Dermis blood vessel endothelial cell (primary cell): ENCODE measurements at places on chromosomes 1 and 21.
A peak's percentile ranks its signal among the peaks of the same experiment; 100 is the strongest.

- DNase-seq: no peak
Measured at GRCh38 chr1:201275253-201275666, 8.0 kb upstream of the PKP1 start.

- peak; percentile 64 for DNase-seq
Measured at GRCh38 chr1:160993544-160994193, 27.3 kb downstream of the F11R start.

DNA sequence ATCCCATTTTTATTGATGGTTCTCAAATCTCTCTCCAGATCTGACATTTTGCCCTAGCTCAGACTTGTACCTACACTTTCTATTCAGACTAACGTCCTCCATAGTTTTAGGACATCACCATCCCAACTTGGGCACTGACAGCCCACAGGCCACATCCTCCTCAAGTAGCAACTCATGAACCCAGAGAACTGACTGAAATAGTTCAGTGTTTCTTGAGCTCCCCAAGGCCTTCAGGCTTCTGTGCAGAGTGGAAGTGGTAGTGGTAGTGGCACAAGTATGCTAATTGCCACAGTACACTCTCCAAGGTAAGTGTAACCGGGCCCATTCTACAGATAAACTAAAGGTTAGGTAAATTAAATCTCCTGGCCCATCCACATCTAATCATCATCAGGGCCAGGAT is 112.6 kb downstream of the SLC45A1 start:
- DNase-seq: no peak

DNA sequence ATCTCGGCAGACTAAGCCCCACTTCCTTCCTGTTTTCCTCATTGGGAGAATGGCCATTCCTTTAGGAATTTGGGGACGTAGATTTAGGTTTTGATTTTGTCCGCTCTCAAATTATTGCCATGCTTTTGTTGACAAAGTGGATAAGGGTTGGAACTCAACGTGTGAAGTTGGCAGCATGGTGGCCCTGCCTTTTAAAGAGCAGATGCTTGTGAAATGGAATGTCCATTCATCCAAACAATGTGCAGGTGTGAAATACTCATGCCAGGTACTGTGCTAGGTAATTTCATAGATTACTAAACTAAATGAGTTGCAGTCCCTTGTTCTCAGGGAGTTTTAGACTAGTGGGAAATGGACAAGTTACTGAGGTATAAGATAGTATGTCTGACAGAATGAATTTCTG is 75.0 kb downstream of the SPATA46 start:
- DNase-seq: no peak

DNA sequence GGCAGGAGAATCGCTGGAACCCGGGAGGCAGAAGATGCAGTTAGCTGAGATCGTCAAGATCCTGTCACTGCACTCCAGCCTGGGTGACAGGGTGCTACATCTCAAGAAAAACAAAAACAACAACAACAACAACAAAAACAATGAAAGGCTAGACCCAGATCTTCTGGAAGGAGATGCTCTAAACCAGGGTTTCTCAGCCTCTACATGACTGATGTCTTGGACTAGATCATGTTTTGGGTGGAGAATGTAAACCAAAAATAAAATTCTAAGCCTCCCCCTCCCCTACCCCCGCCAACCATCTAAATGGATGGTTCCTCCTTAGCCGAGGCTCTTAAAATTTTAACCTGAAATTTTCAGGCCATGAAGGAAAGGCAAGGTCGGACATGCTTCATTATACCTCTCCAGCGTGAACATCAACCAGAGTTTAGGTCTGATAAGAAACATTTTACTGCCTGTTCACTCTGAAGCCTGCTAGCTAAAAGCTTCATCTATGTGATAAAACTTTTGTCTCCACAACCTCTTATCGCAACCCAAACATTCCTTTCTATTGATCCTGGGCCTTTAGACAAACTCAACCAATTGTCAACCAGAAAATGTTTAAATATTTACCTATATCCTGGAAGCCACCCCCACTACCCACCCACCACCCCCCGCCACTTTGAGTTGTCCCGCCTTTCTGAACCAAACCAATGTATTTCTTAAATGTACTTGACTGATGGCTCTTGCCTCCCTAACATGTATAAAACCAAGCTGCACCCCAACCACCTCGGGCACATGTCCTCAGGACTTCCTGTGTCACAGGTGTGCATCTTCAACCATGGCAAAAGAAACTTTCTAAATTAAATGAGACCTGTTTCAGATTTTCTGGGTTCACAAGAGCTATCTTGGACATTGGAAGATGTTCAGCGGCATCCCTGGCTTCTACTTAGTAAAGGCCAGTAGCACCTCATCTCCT is 1.9 kb upstream of the CAPN2 start:
- DNase-seq: no peak

DNA sequence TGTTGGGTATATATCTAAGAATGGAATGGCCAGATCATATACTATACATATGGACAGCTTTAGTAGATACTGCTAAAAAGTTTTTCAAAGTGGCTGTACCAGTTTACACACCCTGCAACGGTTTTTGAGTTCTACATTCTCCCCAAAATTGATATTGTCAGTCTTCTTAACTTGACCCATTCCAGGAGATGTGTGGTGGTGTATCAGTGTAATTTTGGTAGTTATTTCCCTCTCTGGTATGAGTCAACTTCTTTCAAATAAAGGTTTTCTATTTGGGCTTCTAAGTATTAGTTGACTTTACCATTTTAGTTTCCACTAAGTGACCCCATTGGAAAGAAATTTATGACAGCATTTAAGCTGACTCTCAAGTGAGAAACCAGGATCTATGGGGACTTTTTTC is 29.2 kb downstream of the INKA2 start:
- DNase-seq: no peak

GRCh38 chr1:116916533-116917445 is 7.1 kb downstream of the PTGFRN start:
- DNase-seq: no peak

DNA sequence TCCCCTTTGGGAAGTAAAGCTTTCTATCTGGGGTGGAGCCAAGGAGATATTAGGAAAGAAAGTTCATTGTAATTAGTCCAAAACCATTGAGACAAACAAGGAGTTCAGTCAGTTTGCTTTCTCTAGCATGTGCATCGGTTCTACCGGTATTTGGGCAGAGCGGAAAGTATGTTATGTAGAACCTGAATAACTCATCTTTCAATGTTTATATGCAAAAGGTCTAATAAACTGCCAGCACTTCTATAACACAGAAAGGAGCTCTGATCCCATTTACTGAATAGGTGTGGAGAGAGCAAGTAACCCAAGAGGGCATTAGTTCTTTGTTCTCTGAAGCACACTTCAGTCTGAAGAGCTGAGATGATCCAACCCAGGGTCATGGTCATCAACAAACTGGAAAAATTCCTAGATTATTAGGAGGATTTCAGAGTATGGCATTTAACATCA is 3.5 kb downstream of the TGFB2 start:
- DNase-seq: peak; percentile 41

GRCh38 chr1:33738536-33738935 is 125.3 kb upstream of the HMGB4 start:
- DNase-seq: no peak

DNA sequence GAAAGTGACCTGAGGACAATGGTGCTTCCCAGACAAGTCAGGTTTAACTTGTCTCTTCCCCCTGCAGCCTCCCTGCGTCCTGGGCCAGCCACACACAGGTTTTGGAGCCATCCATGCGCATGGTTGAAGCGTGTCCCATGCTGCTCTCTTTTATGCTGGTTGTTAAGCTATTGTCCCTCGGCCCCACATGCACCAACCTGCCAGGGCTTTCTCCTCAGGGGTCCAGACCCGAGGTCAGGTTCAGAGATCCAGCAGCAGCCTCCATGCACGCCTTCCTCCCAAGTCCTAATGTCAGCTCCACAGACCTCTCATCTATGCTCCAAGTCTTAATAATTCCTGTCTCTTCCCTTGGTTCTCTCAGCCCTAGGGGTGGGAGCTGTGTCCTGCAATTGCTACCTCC is 1.6 kb downstream of the ABCA4 start:
- no peak for DNase-seq

DNA sequence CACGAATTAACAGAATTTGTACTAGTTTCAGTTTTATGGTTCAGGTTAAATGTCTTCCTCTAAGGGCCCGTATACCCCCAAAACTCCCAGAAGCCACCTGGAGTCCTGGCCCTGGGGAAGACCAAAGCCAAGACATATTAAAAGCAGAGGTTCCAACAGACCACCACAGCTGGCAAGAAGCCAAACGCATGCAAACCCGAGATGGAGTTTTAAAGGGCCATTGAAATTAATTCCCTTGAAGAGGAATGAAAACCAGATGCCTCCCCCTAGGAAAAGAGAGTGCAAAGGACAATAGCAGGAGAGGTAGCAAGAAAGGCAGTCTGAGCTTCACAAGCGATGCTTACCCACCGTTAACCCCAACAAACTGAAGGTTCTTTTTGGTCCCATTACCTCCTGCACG is 48.1 kb downstream of the KANK4 start:
- no peak for DNase-seq
